ENCODE measurements at places on chromosomes 1 and 21.

DNA sequence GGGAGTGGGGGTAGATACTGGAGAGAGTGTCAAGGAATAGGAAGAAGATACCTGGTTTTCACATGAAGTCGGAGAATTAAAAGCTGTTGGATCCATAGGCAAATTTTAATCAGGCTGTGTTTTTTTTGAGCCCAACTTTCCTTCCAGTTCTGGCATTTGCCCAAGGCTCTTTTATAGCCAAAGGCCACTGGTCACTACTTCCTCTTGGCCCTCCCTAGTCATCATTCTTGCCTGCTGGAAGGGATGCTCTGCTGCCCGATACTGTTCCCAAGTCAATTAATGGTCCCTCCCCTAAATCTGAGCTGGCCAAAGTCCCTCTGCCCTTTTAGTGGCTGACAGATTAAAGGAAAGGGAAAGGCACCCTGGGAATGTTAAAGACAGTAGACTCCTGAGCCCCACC, 102.8 kb upstream of the ZNF648 start:
- DNase-seq = no peak

- DNase-seq = no peak
Measured at GRCh38 chr1:30522031-30523004, 201.1 kb downstream of the MATN1 start.

DNA sequence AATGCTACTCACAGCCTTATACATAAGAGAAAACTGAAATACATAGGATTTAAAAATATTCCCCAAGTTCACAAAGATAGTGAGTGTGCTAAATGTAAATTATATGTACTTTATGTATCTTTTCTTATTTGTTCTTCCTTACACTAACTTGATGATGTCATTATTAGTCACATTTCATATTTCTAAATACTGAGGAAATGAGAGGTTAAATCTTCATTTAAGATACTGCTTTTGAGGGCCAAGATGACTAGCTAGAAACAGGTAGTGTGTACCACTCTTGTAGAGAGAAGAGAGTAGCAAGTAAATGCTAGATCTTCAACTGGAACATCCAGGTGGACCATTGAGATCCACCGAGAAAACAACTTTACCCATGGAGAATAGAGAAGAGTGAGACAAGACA, 29.8 kb downstream of the PYHIN1 start:
- no peak for DNase-seq

- DNase-seq = no peak
Measured at GRCh38 chr21:19343711-19344110, 940.1 kb upstream of the TMPRSS15 start.

DNA sequence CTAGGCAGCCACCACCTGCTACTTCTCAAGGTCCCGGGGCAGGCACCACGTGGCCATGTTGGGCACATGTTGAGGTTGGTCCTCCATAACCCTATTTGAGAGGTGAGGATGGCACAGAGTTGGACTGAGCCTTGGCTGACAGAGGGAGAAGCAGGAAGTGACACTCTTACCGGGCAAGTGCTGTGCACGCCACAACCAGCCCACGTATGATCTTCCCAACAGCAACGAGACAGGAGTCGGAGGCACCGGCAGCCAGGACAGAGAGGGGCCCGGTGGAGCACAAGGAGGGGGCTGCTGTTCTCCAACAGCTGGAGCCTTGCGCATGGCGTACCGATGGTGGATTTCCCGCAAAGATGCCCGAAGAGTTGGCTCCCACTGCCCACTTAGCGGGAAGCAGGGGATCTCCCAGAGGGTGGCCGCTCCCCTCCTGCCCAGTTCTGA, 3.4 kb downstream of the CLEC20A start:
- no peak for DNase-seq

- no peak for DNase-seq
Measured at GRCh38 chr1:100622037-100622436, 84.1 kb downstream of the GPR88 start.

GRCh38 chr1:184113251-184113650, 61.7 kb downstream of the TSEN15 start:
- no peak for DNase-seq

GRCh38 chr21:45574081-45574501, 31.9 kb upstream of the SLC19A1 start:
- no peak for DNase-seq

- no peak for DNase-seq
Measured at GRCh38 chr1:28830814-28831213, 18.8 kb downstream of the OPRD1 start.
